ENCODE measurements at places on chromosomes 4 and X.
A peak's percentile ranks its signal among the peaks of the same experiment; 100 is the strongest.

GRCh38 chrX:24877288-24877664 is 138.5 kb downstream of the ARX start:
- no peak for DNase-seq

DNA sequence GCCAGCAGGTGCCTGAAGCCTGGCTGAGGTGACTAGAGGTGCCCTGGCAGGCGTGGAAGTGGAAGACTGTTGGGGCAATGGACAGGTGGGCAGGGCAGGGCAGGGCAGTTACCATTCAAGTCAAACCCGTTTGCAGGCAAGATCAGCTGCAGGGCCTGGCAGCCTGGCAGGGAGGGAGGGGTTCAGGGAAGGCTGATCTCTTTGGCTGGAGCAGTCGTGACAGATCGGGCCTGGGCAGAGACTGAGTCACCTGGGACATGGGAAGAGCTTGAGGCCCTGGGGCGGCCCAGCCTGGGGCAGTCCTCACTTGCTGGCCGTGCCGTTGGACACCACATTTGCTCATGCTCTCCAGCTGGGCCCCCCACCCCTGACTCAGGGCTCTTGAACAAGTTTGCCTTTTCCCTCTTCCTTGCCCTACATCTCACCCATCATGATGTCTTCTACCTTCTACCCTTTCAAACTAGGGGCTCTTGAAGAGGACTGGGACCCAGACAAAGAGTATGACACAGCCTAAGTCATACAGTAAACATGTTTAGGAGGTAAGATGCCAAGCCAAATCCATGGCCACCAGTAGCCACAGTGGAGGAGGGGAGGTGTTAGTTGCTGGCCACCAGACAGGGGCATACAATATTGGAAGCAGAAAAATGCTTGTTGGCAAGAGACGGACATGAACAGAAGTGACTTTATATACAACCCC is 2.0 kb upstream of the ZNF185 start:
- DNase-seq: no peak

DNA sequence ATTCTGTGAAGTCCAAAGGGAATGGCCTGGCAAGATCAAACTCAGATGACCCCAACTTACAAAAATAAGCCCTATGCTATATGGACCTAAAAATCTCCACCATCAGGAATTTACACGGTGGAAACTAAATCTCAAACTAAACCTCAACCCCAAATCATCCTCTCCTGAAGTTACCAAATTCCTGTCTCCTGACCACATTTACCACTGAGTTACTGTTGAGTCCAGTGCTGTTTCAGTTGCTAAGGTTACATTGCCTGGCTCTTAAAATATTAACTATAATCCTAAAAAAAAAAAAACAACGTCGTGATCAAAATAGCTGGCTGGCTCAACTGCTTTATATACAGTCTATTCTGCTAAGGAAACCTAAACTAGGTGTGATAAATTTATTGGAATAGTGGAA is 315.2 kb upstream of the SLIT2 start:
- no peak for DNase-seq

DNA sequence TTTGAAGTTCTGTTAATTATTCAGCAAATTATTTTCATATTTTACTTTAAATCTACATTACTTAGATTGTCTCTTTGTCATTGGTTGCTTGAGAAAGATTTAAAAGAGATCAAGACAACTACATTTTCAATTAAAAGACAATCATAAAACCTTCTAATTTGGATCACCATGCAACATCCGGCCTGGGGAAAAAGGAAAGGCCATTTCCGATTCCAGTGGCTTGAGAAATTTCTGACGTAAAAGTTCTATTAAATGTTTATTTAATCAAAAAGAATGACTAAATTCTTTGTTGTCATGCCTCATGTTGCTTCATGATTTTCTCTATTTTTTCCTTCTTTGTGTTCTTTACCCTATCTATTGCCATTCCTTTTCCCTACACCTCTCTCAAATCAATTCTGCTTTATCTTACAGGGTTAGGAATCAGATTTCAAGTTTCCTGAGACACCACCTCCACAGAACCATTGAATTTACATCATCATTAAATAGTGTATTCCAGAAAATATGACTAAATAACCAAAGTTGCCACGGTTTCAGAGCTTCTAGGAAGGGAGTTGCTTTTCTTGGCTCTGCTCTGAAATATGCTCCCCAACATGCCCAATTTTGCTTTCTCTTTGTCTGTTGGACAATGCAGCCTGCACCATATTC is 124.6 kb upstream of the ACSL4 start:
- no peak for DNase-seq

DNA sequence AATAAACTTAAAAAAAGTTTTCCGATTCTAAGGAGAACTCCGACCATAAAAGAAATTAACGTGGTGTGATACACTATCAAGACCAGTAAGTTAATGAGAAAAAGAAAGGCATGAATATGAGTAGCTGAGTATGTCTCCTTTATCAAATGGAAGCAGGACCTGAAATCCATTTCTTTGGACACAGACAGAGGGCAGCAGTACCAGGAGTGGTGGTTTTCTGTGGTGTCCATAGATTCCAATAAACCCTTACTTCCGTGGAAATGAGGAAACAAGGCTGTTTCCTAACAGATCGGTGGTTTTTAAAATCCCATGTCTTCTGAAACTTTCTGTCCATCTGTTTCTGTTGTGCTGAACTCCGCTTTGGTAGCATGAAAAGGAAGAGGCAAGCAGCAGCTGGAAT is 128.5 kb upstream of the TSPAN5 start:
- DNase-seq: no peak

- DNase-seq: no peak
Measured at GRCh38 chrX:65878456-65878855, 161.4 kb downstream of the VSIG4 start.

GRCh38 chrX:120015145-120016067 is 62.1 kb downstream of the RHOXF2B start:
- DNase-seq: no peak

DNA sequence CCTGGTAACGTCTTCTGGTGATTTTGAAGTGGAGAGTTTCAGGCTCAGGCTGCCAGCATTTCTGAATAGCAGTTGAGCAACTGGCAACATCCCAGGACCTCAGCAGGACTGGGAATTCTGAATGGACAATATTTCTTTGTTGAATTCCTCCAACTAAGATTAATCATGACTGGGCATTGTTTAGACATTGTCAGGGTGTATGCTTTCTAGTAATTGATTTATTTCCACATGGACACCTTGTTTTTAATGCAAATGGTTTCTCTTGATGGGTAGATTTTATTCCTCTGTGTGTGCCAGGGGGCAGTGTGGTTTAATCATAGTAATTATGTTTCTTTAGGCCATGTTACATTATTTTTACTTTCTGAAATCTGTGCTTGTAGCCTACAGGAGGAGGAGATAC is 1004.7 kb upstream of the LCORL start:
- DNase-seq: peak; percentile 31

DNA sequence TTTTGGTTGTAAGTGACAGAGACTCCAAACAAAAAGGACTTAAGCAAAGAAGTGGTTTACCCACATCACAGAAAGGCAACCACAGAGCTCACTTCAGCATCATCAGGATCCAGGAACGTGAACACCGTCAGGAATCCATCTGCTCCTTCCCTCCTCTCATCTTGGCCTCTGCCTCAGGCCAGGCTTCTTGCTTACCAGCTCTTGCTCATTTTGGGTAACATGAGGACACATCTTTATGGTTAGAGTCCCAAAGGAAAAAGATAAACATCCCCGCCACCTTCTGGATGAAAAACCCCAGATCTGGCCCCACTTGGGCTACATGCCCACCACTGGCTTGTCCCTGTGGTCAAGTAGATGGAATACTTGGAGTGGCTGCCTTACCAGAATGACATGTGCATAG is 176.8 kb upstream of the RPL34 start:
- DNase-seq: no peak

- no peak for DNase-seq
Measured at GRCh38 chrX:45421806-45422205, 221.1 kb upstream of the DIPK2B start.

- DNase-seq: no peak
Measured at GRCh38 chr4:82430964-82431745, 765 bp downstream of the ENOPH1 start.

DNA sequence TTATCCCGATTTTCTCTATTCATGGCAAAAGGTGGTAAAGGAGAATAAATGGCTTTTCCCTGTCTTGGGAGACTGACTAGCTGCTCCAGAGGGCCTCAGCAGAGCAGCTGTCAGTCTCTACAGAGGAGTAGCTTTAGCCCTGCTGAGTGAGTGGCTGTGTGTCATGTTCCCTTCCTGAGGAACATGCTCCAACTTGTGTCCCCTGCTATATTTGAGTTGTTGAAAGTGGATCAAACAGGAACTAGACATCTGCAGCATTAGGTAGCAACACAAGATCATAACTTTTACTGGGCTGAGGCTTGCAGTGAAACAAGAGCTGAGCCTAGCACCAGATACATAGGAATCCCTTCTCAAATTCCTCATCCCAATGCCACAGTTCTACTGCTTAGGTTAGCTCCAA is 26.7 kb upstream of the PLAC1 start:
- no peak for DNase-seq

- DNase-seq: no peak
Measured at GRCh38 chr4:80180743-80181142, 16.6 kb upstream of the PRDM8 start.

DNA sequence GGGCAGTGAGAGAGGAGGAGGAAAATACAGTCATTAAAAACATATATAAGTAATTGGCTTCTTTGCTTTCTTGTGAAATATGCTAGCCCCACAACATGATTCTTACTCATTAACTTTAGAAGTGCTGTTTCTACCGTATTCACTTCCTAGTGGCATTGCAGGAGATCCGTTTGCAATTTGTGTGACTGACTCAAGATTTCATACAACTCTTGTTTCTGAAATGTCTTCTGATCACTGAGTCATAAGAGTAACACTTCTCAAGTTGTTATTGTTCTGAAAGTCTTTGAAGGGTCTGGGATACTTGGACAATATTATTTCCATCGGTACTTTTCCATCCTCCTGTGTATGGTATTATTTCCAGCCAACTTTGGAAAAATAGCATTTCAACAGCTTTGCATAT is 310.8 kb downstream of the PACRGL start:
- no peak for DNase-seq

- no peak for DNase-seq
Measured at GRCh38 chr4:23484689-23485088, 405.2 kb downstream of the PPARGC1A start.

GRCh38 chrX:10398215-10398614 is 222.2 kb downstream of the MID1 start:
- no peak for DNase-seq

DNA sequence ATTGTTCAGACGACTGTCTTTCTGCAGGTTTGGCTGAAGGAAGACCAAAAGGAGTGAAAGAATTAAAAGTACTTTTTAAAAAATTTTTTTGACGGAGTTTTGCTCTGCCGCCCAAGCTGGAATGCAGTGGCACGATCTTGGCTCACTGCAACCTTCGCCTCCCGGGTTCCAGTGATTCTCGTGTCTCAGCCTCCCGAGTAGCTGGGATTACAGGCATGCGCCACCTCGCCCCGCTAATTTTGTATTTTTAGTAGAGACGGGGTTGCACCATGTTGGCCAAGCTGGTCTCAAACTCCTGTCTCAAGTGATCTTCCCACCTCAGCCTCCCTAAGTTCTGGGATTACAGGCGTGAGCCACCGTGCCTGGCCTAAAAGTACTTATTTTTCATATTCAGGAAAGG is 86.3 kb downstream of the ITIH6 start:
- DNase-seq: no peak

DNA sequence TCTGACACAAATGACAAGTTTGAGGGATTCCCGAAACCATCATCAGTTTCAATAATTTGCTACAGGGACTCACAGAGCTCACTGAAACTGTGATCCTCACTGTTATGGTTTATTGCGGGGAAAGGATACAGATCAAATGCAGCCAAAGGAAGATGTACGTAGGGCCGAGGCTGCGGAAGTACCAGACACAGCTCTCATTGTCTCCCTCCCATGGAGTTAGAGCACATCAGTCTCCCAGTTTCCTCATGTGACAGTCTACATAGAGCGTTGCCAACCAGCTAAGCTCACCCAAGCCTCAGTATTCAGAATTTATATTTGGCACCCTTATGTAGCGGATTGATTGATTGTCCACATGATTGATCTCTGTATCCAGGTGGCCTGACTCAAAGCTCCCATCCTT is 137.8 kb upstream of the TENM3 start:
- DNase-seq: no peak

GRCh38 chr4:186887291-186887700 is 163.6 kb upstream of the FAT1 start:
- no peak for DNase-seq

DNA sequence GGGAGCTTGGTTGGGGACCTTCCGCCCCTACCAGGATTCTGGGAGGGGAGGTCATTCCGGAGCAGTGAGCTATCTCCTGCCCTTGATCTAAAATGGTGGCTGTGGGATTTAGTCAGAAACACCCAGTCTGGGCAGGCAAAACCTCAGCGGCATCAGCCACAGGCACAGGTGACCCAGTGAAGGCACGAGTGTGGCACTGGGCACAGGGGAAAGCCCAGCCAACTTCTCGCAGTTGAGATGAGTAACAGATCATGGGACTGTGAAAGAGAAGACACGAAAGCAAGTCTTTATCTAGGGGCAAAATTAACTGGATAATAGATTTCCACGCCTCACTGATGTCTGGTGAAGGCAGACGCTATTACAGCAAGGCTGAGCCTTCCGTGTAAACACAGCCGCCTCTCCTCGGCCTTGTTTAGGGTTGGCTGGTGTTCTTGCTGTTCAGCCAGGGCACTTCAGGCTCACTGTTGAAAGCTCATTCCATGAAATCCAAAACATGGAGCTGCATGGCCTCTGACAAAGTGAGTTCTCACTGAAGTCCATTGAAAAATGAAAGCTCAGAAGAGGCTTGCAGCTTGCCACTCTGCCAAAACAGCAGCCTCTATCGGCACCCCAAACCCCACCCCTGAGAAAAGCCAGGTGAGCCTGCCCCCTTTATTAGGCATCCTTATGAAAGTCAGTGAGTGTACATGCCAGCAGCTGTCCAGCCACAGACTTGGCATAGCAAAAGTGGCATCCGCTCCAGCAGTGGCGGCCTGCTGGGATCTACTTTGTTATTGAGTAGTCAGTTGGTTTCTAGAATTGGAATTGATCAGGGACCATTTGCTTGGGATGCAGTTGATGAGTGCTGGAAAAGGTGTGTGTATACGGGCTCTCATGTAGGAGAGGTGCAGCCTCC is 102.3 kb upstream of the MTM1 start:
- no peak for DNase-seq

DNA sequence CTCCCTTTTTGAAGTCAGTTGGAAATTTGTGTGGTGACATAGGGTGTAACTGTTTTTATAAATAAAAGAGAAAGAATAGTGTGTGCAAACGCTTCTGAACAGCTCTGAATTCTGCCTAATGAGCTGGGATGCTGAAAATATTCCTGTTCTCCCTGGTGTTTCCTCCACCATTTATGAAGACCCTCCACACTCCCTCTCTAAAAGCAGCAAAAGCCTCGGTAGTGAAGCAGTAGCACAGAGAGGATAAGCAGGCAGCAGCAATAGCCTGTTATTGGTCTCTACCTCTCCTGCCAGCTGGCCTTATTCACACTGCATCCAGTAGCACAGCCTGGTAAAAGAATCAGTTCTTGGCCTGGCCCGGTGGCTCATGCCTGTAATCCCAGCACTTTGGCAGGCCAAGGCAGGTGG is 406.1 kb downstream of the IQCM start:
- DNase-seq: no peak

- no peak for DNase-seq
Measured at GRCh38 chr4:68433582-68433981, 13.7 kb upstream of the TMPRSS11E start.

GRCh38 chr4:63036159-63036866 is 1372.9 kb downstream of the TECRL start:
- no peak for DNase-seq

Data from uterus (tissue), 4 donors.